ENCODE measurements at places on chromosomes 6 and 20.
A peak's percentile ranks its signal among the peaks of the same experiment; 100 is the strongest.

GRCh38 chr6:158536891-158537798 is 22.7 kb upstream of the TMEM181 start:
- DNase-seq = no peak

DNA sequence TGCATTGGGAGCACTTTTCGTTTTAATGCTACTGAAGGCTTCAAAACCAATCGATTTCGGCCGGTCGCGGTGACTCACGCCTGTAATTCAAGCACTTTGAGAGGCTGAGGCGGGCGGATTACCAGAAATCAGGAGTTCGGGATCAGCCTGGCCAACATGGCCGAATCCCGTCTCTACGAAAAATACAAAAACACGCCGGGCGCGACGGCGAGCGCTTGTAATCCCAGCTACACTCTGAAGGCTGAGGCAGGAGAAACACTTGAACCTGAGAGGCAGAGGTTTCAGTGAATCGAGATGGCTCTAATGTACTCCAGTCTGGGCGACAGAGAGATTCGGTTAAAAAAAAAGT is 58.4 kb downstream of the TRIM38 start:
- no peak for DNase-seq

GRCh38 chr6:146090474-146090873 is 61.6 kb downstream of the GRM1 start:
- DNase-seq = no peak

DNA sequence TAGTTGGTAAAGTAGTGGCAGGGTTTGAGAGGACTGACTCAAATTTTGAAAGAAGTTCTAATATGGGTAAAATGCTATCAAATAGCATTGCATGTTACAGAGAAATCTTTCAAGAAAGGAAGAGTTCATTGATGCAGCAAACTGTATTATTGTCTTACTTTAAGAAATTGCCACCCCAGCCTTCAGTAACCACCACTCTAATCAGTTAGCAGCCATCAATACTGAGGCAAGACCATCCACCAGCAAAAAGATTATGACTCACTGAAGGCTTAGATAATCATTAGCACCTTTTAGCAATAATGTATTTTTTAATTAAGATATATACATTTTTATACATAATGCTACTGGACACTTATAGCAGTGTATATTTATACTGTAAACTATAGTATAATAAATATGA is 138.9 kb downstream of the CDK19 start:
- DNase-seq = no peak

DNA sequence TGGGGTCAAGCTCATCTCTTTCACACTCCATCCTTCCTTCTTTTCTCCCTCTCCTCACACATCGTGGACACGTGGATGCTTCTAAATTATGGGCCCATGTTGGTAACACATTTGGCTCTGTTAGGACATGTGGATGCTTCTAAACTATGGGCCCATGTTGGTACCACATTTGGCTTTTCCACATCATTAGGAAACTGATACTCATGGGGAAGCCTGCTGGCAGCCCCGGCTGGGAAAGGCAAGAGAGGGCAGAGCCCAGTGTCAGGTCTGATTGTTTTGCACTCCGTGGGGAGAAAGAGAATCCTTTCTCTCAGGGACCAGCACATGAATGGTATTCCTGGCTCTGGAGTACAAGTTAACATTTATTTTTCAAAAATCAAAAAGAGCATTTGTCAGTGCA is 4.0 kb upstream of the CST1 start:
- no peak for DNase-seq

DNA sequence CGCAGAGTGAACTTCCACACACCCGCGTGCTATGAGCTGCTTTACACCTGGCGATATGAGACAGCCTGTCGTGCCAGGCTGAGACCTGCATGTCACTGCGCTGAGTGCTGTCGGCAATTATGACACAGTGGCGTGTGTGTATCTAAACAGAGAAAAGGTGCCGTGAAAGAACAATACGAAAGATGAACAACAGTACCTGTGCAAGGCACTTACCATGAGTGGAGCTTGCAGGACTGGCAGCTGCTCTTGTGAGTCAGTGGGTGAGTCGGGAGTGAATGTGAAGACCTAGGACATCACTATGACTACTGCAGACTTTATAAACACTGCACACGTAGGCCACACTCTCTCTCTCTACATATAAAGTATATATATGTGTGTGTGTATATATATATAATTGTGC is 68.5 kb upstream of the DUSP22 start:
- DNase-seq = no peak

DNA sequence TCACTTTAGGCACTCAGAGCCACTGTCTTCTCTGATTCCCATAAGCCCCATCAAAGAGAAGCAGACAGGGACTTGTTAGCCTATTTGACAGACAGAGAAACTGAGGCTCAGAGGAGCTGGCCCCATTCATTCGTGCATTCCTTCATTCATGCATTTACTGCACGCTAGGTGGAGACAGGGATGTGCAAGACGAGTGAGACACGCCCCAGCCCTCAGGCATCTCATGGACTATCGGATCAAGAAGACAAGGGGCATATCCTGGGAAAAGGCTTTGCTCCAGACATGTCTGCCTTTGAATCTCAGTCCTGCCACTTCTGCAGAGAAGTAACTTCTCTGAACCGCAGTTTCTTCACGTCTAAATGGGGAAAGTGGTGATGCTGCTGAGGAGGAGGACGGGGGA is 54.1 kb downstream of the BPIFB1 start:
- no peak for DNase-seq

GRCh38 chr6:139316622-139317317 is 25.0 kb upstream of the TXLNB start:
- DNase-seq = no peak

- DNase-seq = no peak
Measured at GRCh38 chr20:44358776-44359175, 3.3 kb downstream of the HNF4A start.

GRCh38 chr20:47358672-47359529 is 2.4 kb upstream of the ZMYND8 start:
- DNase-seq = peak; percentile 85

- no peak for DNase-seq
Measured at GRCh38 chr20:13874394-13875157, 89.7 kb downstream of the NDUFAF5 start.

DNA sequence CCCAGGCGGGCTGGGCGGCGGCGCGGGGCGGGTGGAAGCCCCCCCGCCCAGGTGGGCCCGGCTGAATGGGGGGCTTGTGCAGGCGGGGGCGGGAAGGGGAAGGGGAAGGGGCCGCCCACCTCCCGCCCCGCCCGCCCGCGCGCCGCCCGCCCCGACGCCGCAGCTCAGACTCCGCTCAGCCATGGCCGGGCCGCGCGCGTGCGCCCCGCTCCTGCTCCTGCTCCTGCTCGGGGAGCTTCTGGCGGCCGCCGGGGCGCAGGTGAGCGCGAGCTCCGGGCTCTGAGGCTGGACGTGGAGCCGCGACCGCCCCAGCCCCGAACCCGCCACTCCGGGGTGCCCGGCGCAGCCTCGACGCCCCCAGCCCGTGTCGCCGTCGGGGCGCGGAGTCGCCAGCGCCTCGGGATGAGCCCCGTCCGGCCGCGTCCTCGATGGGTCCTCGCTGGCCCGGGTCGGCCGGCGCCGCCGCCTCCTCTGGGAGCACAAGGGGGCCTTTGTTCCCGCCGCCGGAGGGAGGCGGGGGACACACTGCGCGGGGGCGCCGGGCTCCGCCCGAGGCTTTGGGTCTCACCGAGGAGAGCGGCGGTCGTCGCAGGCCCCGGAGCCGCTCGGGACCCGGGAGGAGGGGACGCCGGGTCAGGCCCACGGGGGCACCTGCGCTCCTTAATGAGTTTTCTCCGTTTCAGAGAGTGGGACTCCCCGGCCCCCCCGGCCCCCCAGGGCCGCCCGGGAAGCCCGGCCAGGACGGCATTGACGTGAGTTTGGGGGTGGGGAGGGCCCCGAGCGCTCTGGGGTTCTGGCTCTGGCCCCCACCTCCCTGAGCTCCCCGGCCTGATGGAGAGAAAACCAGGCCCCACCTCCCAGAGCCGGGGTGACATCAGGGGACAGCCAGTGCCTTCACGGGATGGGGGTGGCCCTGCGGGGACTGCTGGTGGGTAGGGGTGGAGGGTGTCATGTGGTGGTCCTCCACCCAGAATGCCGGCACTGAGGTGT is at the start of gene COL9A3:
Gene COL9A3, plus strand, starts transcription at position 167 of the 990 bp plus-strand sequence. Its CDS starts 15 bp downstream, at position 182.
- DNase-seq = no peak

- peak; percentile 9 for DNase-seq
Measured at GRCh38 chr20:59403261-59403961, 103.0 kb downstream of the EDN3 start.

DNA sequence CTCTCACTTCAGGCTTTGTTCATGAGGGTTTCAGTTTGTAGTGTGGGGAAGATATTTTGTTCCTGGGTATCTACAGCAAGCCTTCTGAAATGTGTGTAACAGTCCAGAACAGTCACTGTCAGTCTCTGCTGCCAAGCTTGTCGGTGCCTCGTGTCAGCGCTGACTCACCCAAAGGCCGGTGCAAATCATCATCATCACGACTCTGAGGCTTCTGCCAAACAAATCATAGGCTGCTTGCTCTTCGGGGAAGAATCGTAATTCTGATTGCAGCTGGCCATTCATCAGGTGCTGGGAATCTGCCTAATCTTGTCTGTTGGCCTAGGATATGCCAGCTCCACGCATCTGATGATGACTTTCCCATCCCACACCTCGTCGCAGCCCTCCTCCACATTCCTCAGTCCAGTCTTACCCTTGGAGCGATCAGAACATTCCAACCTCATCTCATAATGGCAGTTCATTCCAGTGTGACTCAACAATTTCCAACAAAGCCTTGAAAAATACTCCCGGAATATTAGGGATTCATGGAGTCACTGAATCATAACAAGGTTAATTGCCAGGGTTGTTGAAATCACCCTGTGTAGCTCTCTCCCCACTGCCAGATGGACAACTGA is 40.9 kb downstream of the ALDH8A1 start:
- DNase-seq = peak; percentile 5

GRCh38 chr6:6655805-6656251 is 67.3 kb downstream of the LY86 start:
- DNase-seq = no peak

DNA sequence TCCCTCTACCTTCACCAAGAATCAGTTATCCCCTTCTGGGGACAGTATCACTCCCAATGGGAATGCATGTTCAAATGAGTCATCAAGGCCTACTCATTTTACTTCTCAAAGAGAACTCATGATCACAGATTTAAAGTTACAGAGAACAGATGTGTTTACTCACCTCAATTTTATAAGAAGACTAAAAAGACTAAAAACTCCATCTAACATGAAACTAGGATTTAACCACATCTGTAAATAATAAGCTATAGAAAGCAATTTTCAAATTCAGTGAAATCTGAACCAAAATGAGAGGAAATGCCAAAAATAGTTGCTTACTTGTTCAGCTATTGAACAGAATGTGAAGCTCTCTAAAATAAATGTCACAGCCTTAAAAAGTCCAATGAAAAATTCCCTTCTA is 300.1 kb upstream of the KCNQ5 start:
- no peak for DNase-seq

DNA sequence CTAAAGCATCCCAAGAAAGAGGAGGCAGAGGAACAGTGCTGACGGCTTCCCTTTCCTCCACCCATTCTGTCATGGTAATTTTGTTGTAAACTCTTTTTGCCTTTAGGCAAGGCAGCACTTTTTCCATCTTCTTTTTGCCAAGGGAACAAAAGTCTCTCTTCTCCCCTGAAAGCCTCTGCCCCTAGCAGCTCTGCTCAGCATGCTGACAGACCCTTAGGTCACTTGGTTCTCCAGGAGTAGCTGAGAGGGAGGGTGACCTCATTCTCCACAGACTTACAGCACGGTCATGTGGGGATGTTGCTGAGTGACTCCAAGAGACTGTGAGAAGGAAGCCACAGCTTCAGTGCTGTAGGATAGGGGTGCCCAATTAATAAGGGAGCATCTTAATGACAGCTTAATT is 81.1 kb upstream of the RALGAPA2 start:
- DNase-seq = no peak

- DNase-seq = no peak
Measured at GRCh38 chr20:24705486-24705885, 236.1 kb downstream of the SYNDIG1 start.

DNA sequence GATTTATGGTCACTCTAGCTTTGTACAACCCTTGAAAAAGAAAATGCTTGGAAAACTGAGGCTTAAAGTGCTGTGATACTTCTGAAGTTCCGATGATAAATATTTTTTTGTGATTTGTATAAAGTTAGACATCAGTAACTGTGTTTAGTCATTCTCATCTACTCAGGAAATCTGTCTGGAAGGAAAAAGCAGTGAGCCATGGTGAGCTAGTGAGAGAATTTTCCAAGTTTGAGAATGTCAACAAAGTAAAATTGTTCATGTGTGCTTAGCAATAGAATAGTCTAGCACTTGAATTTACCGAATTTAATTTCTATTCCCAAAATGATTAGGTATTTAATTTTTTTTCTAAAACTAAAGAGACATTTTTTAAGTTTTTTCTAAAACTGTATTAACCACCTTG is 41.3 kb upstream of the PLCB4 start:
- no peak for DNase-seq

DNA sequence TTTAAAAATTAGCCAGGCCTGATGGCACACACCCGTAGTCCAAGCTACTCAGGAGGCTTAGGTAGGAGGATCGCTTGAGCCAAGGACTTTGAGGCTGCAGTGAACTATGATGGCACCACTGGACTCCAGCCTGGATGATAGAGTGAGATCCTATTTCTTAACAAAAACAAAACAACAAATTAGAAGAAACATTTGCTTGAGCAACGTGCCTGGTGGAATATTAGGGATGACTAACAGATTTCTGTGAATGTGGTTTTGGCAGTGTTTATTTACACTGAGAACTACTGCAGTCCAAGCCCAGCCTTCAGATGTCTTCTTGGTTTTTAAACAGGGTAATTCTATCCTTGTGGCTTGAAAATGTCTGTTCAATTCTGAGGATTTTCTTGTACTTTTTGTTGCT is 9.2 kb downstream of the PPP1R3G start:
- DNase-seq = no peak

DNA sequence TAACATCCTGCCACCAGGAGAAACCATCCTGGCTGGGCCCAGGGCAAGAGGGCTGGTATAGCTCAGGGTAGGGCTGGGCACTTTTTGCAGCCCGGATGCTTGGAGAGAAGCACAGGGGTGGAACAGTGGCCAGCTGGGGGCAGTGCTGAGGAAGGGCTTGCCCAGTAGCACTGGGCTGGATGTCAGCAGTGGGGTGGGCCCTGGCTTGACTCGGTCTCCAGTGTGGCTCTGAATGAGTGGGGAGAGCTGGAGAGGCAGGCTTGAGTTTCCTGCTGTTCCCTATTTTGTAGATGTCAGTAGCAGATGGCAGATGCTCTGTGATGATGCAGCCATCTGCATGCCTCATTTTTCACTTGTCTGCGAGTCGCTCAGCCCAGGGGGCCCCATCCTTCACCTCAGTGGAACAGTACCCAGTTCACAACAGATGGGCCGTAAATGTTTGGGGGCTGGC is 56.3 kb upstream of the TULP1 start:
- no peak for DNase-seq

GRCh38 chr6:162857326-162857725 is 129.6 kb downstream of the PACRG start:
- DNase-seq = no peak

- no peak for DNase-seq
Measured at GRCh38 chr6:12022481-12022880, 10.4 kb downstream of the HIVEP1 start.

DNA sequence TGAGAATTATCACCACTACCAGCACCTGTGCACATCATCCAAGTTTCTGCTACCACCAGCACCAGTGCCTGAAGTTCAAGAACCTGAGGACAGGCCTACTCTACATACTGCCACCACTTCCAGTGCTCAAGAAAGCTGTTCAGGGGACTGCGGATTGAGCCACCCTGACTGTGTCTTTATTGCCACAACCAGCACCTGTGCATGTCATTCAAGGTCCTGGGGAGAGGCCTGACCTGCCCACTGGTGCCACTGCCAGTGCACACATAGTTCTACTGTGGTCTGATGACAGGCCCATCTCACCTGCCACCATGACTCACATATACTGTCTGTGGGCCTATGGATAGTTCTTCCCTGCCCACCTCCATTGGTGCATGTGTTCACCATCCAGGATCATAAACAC is 559.4 kb downstream of the COL12A1 start:
- no peak for DNase-seq
